Kidney epithelial cell (primary cell): ENCODE measurements at places on chromosomes 3 and 15. TPM values are rescaled to one million over a fixed set of nuclear protein-coding genes. Genes with fewer than 3 reads are reported as not detected.

- DNase-seq = no peak
These were observed 59.9 kb downstream of the OXSM start for GRCh38 chr3:25849641-25850385.

DNA sequence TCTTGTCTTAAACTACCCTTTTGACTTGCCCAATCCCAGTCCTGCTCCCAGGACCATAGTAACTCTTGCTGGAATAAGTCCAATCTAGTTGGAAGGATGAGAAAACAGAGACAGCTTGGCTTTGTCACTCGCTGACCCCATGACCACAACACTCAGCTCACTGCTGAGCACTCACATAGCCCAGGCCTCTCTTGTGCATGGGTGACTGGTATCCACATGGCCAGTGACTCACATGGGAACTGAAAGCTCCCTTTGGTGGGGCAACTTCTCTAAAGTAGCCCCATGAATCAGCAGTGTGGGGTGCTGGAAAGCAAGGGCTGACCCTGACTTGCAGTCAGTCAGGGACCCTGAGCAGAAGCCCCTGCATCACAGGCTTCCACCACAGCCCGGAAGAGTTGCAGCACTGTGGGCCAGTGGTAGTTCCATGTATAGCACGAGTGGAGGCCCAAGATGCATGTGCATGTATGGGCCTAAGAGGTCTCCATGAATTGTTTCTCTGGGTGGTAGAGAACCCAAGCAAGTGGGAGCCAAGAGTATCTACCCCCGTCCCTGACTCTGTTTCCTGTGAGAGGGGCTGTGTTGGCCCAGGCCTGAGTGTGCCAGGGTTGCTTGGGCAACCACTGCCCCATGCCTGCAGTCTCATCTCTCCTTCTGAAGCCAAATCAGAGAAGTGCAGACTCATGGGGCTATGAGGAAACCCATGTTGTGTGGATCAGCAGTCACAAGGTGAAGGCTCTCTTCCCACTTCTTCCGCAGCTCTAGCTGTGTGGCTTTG is 62.1 kb upstream of the XCR1 start:
- peak; percentile 93 for DNase-seq

DNA sequence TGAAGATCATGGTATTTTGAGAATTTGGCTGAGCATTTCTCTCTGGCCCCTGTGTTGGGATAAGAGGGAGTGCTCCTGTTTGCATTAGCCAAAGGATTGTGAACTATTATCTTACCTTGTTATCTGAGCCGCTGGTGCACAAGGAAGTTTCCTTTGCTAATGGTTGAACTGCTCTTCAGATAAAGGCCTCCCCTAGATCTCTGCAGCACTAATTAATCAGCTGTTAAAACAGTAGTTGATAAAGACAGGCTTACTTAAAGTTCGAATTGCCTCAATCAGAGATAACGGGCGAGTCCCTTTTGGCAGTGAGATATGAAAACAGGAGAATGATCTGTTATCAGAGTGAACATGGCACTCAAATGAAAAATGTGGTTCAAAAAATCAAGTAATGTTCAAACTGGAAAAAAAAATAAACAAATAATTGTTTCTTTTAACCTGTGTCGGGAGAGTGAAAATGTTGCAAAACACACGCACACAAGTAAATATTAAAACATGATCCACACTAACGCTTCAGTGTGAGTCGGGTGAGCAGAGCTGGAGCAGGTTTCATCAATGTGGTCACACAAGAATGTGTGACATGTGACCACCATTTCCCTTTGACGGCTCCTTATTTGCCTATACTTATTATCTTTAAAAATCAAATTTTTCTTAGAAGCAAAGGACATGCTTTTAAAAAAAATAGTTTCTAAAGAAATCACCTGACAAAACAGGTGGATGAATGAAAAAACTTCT is 469.1 kb downstream of the SOX2 start:
- no peak for DNase-seq

DNA sequence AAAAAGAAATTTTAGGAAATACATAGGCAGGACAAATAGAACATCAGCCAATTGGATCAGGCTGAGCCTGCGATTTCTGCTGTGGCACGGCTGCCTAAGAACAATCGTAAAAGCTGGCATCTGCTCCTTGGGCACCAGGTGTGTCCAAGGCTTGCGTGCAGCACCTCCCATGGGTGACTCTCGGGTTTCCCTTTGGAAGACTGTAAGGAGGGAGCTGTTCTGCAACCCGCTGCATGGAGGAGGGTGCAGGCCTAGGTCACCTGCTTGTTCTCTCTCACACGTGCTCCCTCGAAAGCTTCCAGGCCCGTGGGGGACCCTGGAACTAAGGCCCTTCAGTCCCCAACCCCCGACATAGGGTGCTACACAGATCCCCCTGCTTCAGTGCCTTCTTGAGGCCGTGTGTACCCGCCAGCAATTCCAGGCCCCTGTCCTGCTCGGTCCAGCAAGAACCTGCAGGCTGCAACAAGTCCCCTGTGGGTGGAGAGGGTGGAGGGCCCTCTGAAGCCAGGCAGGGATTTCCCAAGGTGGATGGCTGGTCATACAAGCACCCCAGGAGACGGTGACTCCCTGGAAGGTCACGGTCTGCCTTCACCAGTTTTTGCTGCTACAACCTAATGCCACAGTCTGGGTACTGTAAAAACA is 3.4 kb downstream of the GP9 start:
- DNase-seq = no peak

DNA sequence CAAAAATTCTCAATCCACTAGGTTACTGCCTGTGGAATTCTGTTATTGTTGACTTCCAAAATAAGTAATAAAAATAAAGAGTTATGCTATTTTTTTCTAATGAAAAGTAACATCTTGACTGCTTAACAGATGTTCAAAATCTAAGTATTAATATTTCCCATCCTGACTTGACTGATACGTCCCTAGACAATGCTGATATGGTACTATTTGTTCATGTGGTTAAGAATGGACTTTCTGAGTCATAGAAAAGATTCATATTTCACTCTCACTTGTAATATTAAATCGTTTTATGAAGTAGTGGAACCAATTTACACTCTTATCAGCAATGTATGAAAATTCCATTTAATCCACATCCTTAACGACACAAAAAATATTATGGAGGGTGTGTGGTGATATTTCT is 104.8 kb upstream of the PLSCR5 start:
- DNase-seq = no peak

- no peak for DNase-seq
These were observed 29.1 kb downstream of the MKRN2 start for GRCh38 chr3:12585970-12586369.

DNA sequence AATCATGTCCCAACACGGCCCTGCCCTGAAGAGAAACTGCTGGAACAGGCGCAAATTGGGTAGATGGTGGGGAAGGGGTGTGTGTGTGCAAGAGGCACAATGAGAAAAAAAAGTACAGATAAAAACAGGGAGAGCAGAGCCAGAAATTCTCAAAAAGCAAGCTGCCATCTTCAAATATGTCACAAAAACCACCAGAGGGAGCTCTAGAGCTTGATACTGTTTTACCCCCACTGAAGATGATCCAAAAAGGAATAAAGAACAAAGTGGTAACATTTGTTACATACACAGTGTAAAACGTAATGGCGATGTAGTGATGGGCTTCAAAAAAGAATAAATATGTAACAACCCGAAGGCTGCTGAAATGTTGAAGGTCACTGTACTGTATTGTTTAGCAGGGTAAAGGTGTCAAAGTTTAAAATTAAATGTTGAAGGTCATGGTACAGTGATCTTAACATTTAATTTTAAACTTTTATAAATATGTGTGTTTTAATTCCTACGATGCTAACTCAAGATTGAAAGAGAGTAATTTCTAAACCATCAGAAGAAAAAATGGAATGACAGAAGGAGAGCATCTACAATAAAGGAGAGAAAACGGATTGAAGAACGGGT is 6.0 kb downstream of the SNRPA1 start:
- peak; percentile 23 for DNase-seq

GRCh38 chr15:38062696-38063095 is 128.3 kb downstream of the TMCO5A start:
- DNase-seq = no peak

The EBLN2 gene
- 1.1 and 3.1 TPM in 2 replicates for total RNA-seq

The AADACL2 gene
- not detected in 2 replicates for total RNA-seq

DNA sequence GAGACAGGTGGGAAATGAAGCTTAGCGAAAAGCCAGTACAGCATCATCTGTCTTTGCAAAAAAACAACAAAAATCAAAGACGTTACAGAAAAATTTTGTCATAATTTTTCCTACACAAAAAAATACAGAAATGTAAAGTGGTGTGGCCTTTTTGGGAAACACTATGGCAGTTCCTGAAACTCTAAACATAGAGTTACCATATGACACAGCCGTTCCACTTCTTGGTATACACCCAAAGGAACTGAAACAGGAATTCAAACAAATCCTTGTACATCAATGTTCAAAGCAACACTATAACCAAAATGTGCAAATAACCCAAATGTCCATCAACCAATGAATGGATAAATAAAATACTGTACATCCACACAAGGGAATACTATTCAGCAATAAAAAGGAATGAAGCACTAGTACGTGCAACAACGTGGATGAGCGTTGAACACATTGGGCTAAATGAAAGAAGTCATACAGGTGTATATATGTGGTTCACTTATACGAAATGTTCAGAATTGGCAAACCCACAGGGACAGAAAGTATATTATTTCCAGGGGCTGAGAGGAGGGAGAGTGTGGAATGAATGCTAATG is 46.8 kb downstream of the GLB1 start:
- DNase-seq = no peak

- no peak for DNase-seq
These were observed 681 bp downstream of the CHMP2B start for GRCh38 chr3:87227835-87228144.

The PFKFB4 gene
- total RNA-seq = 22.4 and 24.1 TPM in 2 replicates

DNA sequence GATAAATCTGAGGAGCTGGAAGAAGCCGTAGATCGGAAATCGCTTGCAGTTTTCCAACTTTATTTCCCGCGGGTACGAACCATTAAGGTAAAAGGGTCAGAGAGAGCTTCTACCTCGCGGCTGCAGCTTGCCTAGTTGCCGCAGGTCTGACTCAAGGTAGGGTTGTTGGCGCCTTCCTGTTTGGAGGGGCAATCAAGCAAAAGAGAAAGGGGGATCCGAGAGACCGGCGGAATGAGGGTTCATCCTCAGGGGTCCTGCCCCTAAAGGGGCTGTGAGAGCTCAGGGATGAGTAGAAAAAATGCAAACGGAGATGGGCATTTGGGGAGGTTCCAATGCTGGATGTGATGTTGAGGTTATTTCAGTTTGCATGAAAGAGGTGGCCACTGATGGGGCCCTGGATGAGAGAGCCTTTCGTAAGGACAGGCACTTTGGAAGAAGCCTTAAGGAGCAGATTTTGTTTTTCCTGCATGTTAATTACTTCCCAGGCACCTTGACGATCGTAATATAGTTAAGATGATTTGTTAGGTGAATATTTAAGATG is 265.4 kb downstream of the CGGBP1 start:
- DNase-seq = no peak

GRCh38 chr3:9244495-9245183 is 4.8 kb downstream of the SRGAP3 start:
- no peak for DNase-seq

The APOD gene
- total RNA-seq = not detected in 2 replicates

The KNSTRN gene
- 23.2 and 30.0 TPM in 2 replicates for total RNA-seq

The TRPM1 gene
- 1.2 TPM in 1 of 2 replicates, not detected in the other for total RNA-seq

The LRRC34 gene
- 4.1 and 6.0 TPM in 2 replicates for total RNA-seq

DNA sequence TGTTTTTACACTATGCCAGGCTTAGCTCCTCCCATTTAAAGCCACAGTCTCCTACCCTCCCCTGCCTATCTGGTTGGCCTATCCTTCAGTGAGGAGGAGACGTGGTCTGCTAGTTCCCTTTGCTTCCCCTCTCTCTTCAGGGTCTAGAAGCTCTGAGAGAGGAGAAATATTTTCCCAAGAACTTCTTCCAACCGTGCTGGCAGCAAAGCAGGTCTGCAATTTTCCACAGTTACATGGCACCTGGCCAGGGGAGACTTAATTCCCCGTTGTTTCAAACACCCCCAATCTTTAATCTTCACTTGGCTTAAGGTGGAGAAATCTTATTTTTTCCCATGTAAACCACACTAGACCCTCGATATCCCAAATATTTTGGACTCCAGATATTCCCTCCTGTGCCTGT is 149.5 kb upstream of the MCTP2 start:
- DNase-seq = no peak

- peak; percentile 5 for DNase-seq
These were observed 294.8 kb upstream of the EPHA3 start for GRCh38 chr3:88812576-88812975.

The GPR149 gene
- not detected in 2 replicates for total RNA-seq

The TM4SF18 gene
- total RNA-seq = 0.21 TPM in 1 of 2 replicates, not detected in the other

GRCh38 chr3:117011687-117012250 is 302.2 kb downstream of the TUSC7 start:
- no peak for DNase-seq

GRCh38 chr3:36693670-36694069 is 70.7 kb downstream of the DCLK3 start:
- DNase-seq = no peak

DNA sequence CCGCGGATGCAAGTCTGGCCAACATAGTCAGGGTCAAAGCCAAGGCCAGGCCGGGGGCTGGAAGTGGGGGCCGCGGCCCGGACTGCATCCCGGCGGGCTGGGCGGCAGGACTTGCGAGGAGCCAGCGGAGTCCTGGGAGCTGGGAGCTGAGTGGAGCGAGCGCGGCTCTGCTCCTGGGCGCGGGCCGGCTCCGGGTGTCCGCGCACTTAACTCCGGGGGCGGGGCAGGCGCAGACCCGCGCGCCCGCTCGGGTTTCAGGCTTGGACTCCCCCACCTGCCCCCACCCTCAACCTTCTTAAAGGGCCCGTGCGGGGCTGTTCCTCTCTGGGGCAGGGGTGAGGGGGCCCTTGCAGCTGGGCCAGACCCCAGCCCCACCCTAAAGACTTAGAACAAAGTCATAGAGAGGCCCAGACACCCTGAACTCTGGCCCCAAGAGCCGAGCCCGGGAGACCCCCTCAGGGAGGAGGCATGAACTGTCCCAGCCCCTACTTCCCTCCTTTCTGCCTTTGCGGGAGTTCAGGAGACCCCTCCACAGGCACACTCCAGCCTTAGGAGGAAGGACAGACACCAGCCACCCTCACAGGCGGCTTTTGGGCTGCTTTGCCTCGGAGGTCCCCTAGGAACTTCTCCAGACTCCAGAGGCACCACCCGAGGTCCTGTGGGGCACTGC is at the start of gene CSPG4:
Gene CSPG4, minus strand, starts transcription at position 181 of the 670 bp plus-strand sequence. Its CDS starts 93 bp downstream, at position 88.
- DNase-seq = no peak

DNA sequence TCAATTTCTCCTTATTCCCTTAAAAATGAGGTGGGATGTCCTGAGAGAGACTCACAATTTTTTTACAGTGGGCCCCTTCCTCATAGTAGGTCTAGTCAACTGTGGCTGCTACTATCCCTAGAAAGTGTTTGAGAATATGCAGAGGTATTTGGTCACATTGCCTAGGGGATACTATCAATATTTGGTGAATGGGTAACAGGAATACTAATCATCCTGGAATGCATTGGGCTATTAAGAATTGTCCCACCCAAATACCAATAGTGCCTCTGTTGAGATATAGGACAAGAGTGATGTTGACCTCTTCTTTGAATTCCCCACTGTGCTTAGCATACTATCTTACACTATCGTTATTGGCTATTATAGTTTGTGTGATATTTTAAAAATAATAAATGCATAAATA is 389.4 kb downstream of the DIPK2A start:
- DNase-seq = no peak

- no peak for DNase-seq
These were observed 32.7 kb downstream of the LRRC3B start for GRCh38 chr3:26655231-26655630.

- no peak for DNase-seq
These were observed 17.5 kb upstream of the FANCD2 start for GRCh38 chr3:10008588-10009344.
